Stimulated activated naive CD8-positive, alpha-beta T cell treated with anti-CD3 and anti-CD28 coated beads, Interleukin-15, Interleukin-2, amounts not matched to agents 100 U/mL and 50 U/mL, for 24 hours (primary cell): ENCODE measurements at places on chromosomes 5 and 9.

GRCh38 chr5:59460368-59461153, 433.0 kb downstream of the PDE4D start:
- DNase-seq: no peak

GRCh38 chr9:131864531-131864930, 124.7 kb upstream of the RAPGEF1 start:
- DNase-seq: no peak

DNA sequence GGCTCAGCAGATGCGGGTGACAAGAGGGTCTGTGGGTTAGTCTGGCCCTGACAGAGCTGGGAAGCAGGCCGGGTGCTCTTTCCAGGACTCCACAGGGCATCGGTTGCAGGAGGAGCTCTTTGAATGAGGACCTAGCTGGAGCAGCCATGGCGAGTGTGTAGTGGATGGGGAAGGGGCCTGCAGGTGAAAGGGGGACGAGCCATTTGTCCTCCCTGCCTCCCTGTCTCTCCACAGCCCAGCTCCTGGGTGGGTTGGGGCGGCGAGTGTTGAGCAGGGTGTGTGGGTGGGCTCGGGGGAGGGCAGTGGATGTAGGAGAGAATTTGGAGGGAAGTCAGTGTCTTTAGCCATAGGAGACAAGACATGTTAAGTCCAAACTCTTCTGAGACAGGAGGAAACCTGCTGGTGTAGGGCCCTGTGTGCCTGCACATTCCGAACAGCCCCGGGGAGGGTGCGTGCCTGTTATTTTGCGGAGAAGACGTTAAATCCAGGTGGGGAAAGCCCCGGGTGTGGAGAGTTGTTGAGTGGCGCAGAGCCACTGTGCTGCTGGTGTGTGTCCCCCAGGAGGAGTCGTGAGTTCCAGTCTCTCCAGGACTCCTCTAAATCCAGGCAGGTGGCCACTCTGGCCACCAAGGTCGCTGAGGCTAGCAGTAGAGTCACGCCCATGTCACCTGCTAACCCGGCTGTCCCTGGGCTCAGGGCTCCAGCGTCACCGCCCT, 73.6 kb downstream of the PSMB7 start:
- DNase-seq: no peak

DNA sequence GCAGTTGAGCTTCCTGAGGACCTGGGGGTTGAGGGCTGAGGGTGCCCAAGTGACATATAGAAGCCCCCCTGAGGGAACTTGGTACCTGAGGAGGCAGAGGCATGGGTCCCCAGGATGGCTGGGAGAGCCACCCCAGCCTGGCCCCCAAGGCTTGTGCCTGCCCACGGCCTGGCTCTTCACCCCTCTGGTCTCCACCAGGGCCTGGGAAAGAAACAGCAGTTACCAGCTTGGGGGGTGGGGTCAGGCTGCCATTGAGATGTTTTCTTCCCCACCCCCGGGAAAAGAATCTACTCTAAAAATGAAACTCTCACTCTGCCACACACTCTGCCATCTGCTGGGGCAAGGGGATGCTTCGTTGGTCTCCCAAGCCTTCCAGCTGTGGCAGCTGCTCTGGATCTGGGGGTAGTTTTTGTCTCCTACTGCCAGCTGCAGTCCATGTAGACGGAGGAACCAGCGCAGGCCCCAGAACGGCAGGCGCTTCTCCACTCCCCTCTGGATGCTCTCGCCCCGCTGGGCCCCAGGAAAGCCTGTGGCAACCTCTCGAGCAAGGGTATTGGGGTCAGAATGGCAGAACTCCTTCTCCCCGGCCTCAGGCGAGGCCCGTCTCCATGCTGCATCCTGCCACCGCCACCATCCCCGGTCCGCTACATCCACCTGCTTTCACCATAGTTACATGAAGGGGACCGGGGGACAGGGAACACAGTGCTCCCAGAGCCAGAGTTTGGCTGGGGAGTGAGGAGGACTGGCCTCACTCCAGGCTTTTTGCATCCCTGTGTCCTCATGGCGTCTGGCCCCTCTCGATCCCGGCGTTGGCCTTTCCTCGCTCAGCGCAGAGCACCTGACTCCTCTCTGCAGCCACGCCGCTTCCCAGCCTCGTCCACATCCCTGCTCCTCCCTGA, 123.5 kb downstream of the DAB2IP start:
- no peak for DNase-seq

DNA sequence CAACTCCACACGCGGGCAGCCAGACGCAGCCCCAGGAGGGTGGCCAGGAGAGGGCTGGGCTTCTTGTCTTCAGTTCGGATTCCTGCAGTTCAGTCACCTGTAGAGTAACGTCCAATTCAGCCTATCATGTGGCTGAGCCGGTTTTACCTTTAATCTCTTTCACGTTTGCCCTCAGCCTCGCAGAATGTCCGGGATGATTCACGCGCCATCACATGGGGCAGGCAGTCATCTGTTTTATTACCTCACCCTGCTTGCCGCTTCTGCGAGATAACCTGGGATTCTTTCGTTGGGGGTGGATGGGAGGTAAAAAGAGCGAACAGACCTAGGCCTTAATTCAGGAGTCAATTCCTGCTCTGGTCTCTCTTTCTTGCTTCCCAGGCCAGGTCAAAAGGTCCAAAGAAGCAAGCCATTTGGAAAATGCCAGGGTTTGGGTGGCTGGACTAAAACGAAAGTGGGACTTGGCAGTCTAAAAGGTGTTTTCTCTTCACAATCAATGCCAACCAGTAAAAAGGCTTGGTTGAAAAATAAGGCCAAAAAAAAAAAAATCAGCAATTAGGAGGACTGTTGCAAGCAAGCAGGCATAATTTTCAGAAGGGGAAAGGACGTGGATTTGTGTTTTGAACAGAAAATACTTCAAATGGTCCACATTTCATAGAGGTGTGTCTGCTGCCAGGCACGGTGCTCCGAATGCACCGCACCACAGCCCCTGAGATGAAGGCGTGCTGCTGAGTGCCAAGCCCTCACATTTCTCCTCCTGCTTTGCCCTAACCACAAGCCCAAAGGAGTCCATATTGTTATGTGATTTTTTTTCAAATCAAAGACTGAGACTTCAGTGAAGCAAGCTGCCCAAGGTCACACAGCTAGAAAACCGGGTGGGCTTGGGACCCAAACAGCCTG, 2.8 kb upstream of the WWC1 start:
- DNase-seq: no peak

- no peak for DNase-seq
Observed at GRCh38 chr5:101271416-101271815, 368.3 kb upstream of the ST8SIA4 start.

DNA sequence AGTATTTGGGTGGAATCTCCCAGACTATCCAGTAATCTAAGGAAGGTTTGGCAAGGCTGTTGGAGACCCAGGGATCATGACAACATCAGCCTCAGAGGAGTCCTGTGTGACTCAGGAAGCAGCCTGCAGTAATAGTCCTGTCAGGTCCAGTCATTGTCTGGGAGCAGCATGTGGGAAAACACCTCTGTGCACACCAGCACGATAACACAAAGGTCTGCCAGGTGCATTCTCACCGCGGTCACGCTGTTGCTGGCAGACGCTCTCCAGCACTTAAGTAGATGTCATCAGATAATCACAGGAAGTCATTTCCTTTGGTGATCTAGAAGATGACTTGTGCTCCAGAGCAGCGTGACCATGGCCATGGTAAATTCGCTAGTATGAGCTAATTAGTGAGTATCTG, 99.2 kb upstream of the IQGAP2 start:
- peak; percentile 25 for DNase-seq

GRCh38 chr5:82355053-82355452, 76.9 kb upstream of the RPS23 start:
- DNase-seq: no peak

- DNase-seq: no peak
Observed at GRCh38 chr5:31983851-31984250, 190.3 kb downstream of the GOLPH3 start.

DNA sequence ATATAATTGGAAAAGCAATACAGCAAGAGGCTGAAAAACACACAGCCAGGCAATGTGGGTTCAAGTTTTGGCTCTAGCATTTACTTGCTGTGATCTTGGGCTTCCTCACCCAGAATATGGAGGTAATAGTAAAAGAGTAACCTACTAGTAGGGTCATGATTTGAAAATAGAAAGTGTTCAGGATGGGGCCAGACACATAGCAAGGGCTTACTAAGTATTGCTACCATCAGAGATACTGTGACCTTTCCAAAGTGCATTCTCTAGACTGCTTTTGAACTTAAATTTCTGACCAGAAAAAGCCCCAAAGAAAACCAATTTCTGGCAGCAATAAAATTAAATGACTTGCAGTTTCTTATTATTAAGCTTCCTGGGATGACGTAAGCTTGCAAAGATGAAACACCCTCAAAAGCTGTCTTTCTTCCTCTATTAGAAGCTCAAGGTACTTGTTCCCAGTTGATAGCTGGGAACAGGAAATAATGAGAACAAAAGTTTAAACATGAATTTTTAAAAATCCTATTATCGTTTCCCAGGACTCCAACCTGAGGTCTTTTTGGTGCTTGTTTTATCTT, 20.3 kb downstream of the SLC45A2 start:
- DNase-seq: no peak

DNA sequence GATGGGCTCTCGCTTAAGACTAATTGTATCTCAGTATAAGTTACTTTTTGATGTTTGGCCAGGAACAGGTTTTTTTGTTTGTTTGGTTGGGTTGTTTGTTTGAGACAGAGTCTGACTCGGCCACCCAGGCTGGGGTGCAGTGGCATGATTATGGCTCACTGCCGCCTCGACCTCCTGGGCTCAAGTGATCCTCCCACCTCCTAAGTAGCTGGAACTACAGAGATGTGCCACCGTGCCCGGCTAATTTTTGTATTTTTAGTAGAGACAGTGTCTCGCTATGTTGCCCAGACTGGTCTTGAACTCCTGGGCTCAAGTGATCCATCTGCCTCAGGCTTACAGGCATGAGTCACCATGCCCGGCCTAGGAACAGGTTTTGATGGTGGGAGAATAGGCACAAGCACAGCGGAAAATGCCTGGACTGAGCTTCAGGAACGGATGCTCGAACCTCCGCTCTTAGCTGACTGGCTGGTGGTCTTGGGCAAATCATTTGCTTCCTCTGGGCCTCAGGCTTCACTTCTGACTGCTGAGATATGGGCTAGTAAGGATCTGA, 11.4 kb upstream of the SYNPO start:
- no peak for DNase-seq

GRCh38 chr9:90810691-90811090, 9.1 kb downstream of the SYK start:
- DNase-seq: no peak

GRCh38 chr9:83418283-83418682, 119.9 kb downstream of the FRMD3 start:
- no peak for DNase-seq

DNA sequence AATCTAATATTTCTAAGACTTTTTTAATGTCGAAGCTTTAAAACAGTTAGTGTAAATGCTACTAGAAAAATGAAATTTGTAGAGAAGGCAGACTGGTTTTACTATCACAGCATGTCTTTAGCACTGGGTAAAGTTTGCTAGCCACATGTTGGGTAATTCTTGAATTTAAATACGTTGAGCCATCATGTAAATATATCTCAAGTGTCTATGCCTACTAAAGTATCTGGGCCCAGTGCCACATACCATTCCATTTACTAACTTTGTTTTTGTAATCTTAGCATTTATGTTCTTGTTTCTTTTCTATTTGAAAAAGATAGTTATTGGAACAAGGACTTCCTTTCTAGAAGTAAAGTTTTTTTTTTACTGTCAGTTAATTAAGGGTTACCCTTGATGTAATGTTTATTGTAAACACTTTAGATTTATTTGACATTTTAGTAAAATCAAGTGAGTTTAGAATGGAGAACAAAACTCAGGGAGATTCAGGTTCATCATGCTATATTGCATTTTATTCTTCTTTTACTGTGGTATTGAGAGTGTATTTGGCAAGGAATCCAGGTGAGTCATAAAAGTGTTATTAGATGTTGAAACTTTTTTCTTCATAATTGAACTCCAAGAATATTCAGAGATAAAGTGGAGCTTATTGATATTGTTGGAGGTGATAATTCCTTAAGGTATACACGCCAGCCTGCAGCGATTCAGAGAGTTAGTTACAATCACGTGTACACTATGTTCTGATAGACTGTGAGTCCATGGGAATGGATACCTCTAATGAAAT, 182.4 kb downstream of the CCDC171 start:
- no peak for DNase-seq

DNA sequence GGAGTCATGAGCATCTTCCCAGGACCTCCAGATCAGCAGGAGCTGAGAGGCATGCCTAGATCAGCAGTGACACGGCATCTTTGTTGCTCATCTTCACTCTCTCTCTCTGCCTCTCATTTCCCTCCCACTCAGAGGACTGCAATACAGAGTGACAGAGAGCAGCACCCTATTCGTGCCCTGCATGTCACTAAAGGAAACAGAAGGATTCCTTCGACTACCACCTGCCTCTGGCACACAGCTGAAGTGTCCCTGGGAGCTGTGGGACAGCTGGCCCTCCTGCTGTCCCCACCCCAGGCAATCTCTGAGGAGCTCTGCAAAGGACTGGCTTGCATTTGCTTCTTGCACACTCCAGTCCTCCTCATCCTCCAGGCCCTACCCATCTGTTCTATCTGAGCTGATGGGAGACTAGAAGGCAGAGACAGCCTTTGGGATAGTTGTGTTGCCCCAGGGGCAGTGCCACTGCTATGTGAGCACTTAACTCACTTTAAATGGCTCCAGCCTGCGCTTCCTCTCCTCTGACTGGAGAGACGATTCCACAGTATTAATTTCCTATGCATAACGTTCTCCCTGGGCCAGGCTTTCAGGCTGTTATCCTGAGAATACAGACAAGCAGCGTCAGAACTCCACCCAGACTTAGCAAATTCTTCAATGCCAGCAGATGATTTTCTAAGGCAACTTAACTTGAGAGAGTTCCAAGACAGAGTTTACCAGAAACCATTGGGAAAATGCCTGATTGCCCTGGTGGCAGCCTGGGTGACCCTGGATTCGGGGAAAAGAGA, 167.6 kb upstream of the MAP1B start:
- no peak for DNase-seq

DNA sequence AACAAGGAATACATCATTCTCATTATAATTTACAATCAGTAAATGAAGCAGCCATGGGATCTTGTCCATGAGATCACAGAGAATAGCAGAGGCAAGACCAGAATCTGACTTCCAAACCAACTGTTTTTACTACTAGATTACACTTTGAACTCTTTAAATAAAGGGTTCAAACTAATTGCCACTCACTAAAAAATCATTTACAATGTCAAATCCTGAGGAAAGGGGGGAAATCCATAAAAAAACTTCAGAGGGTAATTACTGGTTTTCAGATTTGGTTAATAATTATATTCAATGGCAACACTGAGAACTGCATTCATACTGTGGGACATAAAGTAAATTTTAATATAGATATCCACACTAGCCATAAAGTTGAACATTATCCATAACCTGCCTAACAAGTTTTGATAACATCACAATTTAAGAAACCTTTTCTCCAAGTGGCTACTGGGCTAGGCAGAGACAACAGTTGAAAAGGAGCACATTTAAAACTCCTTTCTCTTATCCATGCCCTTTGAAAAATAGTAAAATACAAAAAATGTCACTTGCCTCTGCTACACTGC, 15.9 kb downstream of the PLPP1 start:
- no peak for DNase-seq
